Non-pigmented ciliary epithelial cell (primary cell): ENCODE measurements at places on chromosomes 5 and 9.

DNA sequence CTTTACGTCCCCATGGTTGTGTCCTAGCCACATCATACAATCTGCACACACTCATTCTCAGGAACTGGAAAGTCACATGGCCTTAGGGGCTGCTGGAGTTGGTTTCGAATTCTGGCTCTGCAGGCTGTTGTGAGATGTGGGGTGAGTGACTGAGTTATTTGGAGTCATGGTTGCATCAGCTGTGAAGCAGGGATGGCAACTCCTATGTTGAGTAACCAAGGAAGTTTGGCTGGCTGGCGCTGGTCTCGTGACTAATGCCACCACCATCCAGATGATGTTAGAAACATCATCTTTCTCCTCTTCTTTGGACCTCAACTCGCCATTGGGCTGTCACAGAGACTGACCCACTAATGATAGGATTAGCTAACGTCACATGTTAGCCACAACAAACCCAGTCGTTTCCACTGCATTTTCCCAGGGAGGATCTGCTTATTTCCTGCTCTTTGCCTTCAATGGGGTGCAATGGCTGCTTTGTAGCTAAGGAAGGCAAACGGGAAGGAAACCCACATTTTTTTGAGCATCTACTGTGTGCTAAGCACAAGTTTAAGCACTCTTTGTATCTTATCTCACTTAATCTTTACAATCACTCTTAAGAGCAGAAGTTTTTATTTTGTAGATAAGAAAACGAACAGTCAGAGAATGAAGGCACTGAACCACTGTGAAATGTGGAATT is 78.1 kb upstream of the UBTD2 start:
- peak; percentile 82 for DNase-seq

DNA sequence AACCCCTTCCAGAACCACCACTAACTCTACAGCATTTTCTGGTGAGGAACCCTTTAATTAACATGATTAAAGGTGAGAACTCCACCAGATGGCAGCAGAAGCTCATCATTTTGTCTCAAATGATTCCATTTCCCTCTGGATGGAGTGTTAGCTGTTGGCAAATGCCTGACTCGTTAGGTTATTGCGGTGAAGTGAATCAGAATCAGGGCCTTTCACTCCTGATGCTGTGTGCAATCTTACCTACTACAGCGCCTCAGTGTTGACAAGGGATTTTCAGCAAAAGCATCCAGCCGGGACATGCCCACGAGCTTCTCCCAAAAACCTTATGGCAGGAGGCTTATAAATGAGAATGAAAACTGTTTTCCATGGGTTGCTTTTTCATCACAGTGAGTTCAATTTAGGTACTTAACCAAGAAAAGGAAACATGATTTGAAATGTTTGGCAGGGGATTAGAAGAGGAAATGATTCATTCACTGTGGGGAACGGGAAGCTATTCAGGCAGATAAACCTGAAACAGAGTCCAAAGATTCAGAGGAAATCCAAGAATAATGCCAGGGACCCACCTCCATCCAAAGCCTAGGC is 48.0 kb upstream of the CAST start:
- peak; percentile 86 for DNase-seq

DNA sequence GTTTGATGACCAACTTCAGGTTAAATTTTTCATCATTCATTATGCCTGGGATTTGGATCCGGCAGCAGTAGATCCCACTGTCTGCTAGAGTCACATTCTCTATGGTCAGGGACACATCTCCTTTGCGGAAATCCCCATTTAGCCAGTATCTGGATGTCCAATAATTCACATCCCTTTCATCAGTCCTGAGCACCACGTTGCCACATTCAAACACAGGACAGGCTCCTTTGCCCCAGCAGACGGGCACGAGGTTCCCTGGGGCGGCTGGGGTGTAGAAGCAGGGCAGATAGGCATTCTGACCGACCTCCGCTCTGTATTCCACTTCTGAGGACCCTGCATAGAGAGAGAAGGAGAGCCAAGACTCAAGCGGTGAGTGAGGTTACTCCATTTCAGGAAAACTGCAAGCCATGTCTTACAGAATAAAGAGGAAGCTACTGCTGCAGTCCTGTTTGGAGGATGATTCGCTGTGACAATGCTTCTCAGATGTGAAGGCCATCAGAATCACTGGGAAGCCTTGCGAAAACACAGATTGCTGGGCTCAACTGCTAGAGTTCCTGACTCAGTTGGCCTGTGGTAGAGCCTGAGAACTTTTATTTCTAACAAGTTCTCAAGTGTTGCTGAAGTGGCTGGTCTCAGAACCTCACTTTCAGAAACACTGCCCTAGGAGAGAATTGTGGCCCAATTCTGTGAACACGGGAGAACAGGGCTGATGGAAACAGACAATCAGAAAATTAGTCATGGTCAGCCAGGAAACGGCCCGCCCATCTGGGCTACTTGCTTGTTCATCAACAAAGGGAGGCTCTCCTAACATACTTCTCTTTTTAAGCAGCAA is 2.0 kb downstream of the HAVCR2 start:
- DNase-seq, result no peak

- DNase-seq, result no peak
Measured at GRCh38 chr9:76618762-76619161, 145.5 kb upstream of the PCA3 start.

DNA sequence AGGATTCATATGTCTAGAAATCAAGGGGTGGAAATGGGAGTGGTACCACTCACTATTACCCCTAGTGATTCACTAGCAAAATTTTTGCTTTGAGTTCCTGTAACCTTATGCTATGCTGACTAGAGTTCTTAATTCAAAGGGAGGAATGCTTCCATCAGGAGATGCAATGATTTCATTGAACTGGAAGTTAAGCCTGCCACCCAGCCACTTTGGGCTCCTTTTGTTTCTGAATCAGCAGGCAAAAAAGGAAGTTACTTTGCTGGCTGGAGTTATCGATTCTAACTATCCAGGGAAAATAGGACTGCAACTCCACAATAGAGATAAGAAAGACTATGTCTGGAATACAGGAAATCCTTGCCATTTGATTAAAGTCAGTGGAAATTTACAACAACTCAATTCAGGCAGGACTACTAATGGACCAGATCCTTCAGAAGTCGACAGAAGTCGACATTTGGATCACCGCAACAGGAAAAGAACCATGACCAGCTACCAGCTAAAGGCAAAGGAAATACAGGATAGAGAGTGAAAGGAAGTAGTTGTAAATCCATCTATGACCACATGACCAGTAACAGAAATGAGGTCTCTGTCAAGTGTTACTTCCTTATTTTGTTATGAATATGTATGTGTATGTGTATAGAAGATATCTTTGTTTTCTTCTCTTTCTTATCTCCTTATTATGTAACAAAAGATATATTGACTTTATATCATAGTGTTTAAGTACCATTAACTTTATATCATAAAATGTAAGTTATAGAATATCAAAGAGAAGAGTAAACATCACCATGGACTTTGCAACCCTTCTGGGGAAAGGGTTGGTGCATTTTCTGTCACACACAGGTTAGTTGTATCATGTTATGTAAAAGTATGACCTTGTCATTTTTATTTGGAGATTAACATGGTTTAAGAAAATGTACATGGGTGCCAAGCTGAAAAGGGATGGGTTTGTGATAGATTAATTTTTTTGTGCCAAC is 198.7 kb upstream of the HAPLN1 start:
- DNase-seq, result peak; percentile 43

DNA sequence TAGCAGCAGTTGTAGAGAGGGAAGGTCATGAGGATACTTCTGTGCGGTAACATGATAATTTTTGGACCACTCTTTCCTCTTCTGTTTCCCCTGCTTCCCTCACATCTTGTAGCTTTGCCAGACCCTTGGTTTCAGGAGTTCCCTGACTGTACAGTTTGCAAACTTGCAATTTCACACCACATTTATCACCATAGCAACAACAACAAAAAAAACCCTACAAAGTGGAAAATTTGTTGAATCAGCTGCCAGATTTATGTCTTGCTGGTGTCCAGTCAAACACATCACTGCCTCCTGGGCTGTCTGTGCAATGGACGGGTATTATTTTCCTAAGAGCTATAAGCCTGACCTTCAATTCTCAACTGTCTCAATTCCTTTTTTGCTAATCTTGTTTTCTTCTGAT is 751.6 kb downstream of the TLR4 start:
- DNase-seq, result no peak

DNA sequence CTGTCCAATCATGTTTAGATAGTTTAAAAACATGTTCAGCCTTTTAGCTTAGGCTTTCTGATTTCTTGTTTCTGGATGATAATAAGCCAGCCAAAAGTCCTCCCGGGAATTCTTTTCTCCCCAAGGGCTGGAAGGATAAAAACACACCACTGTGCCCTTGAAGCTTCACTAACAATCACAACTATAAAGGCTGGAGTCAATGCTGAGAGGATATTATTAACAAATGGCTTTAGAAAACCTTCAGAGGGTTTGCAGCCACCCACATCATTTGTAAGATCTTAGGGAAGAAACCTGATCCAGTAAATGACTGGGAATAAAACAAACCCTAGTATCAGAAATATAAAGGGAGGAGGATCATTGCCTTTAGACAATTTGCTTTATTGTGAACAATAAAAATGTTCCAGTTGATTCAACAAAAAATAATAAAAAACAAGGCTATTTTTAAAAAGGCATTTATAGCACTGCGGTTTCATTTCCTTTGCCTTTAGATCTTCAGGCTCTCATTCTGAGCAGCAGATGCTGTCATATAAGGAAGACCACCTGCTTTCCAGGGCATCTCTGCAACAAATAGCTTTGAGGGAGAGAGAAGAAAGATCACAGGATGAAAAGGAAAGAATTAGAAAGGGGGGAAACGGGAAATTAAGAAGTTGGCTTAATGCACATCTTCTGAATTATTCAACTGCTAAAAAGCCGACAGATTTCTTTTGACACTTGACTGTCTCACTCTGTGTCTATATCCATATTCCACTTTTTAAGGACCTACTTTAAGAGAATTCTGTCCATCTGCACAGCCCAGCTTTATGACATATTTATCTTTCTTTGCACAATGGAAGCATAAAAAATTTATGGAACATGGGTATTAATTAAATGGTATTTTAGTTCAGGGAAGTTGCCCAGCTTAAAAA is 277.2 kb upstream of the SLC24A2 start:
- no peak for DNase-seq

DNA sequence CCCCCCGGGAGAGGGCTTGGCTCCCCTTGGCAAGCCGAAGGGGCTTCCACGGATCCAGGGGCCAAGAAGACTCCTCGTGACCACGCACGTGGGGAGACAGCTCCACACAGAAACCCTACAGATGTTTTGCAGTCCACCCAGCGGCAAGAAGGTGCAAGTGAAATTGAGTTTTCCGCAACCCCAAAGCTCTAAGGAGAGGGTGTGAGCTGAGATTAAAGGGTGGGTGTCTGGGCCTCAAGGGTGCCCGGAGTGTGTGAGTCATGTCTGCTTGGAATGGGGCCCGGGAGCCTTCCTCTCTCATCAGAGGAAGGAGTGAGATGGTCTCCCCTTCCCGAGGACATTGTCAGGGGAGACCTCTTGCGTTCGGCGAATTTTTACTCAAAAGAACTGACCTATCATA is 79.1 kb downstream of the OLFM1 start:
- no peak for DNase-seq

- no peak for DNase-seq
Measured at GRCh38 chr9:125296843-125297372, 35.3 kb downstream of the GAPVD1 start.

DNA sequence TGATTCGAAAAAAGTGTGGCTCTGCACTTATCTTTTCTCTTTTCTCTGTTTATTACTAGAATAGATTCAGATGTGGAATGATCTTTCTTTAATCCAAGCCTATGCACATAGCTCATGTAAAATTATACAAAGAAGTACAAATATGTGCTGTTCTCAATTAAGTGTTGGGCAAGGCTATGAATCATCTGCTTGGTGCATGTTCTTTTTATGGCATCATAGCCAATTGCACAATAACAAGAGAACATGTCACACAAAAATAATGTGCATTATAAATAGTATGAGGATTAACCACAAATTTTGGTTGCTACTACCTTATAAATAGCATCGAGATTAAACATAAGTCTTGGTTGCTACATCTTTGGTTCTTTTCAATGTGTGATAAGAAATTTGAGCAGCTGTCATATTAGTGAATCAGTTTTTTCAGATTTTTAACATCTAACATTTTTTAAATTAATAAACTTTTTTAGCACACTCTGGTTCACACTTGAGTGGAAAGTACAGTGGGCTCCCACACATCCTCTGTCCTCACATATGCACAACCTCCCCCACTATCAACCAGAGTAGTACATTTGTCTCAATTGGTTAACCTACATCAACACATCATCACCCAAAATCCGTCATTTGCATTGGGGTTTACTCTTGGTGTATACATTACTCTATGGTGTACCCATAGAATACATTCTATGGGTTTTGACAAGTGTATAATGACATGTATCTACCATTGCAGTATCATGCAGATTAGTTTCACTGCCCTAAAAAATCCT is 6.8 kb upstream of the RECK start:
- DNase-seq, result peak; percentile 91

GRCh38 chr5:139975306-139975705 is 67.8 kb downstream of the NRG2 start:
- DNase-seq, result no peak

DNA sequence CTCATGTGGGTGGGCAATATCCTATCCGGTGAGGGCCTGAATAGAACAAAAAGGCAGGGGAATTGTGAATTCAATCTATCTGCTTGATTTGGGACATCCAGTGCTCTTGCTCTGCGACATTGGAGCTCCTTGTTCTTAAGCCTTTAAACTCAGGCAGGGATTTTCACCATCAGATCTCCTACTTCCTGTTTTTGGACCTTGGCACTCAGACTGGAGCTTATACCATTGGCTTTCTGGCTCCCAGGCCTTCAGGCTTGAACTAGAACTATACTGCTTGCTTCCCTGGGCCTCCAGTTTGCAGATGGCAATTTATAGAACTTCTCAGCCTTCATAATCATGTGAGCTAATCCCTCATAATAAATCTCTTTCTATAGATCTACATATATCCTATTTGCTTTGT is 134.3 kb upstream of the CLINT1 start:
- DNase-seq, result no peak

DNA sequence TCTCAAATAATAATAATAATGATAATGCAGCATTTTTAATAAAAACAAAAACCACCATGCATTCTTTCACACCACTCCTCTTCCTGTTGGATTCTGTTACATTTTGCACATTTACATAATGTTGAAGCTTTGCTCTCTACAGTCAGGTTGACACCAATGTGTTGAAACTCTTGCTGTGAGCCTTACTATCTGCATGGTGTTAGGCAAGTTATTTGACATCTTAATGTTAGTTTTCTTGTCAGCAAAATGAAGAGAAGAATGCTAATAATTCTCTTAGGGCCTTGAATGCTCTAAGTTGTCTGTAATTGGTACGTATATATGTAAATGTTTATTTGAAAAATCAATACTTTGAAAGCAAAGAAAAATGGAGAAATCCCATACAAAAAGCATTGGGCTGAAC is 525.5 kb upstream of the PTGER4 start:
- no peak for DNase-seq

DNA sequence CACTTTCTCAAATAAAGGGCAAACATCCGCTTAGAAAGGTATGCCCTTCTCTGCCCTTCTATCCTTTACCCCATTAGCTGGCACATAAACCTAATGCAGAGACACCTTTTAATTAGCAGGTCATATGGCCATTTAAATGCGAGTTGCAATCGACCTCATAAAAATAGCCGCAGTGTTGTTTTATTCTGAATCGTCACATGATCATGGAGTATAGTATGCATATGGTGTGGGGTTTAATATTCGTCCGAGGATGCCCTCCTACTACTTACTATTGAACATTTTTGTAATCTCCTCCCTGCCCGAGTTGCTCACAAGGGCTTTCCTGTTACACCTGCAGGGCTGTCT is 72.0 kb downstream of the PIK3R1 start:
- DNase-seq, result no peak

- DNase-seq, result no peak
Measured at GRCh38 chr5:31617867-31618266, 21.1 kb upstream of the PDZD2 start.

GRCh38 chr5:135489466-135490244 is 37.5 kb upstream of the TIFAB start:
- no peak for DNase-seq
